ENCODE measurements at places on chromosomes 7 and 10.

GRCh38 chr7:66974986-66975590 lies 20.3 kb downstream of the SBDS start:
- H3K4me3 ChIP-seq, result no peak overlapping the region
- no peaks in the 10 kb centered on the region for H3K36me3 ChIP-seq
- H3K4me1 ChIP-seq, result no peaks in the 10 kb centered on the region
- no peak for DNase-seq
- no peak overlapping the region for H3K27ac ChIP-seq

GRCh38 chr7:156768698-156769472 lies 124.1 kb downstream of the LMBR1 start:
- H3K4me1 ChIP-seq, result no peaks in the 10 kb centered on the region
- H3K36me3 ChIP-seq, result no peaks in the 10 kb centered on the region
- H3K27me3 ChIP-seq, result no peaks in the 10 kb centered on the region
- no peak for DNase-seq
- H3K27ac ChIP-seq, result no peak overlapping the region

GRCh38 chr7:127905021-127905420 lies 126.2 kb downstream of the LRRC4 start:
- no peaks in the 10 kb centered on the region for H3K27me3 ChIP-seq
- H3K36me3 ChIP-seq, result peaks cover 10% of the 10 kb centered on the region
- no peak for DNase-seq
- H3K27ac ChIP-seq, result peak overlapping the region; percentile 52

DNA sequence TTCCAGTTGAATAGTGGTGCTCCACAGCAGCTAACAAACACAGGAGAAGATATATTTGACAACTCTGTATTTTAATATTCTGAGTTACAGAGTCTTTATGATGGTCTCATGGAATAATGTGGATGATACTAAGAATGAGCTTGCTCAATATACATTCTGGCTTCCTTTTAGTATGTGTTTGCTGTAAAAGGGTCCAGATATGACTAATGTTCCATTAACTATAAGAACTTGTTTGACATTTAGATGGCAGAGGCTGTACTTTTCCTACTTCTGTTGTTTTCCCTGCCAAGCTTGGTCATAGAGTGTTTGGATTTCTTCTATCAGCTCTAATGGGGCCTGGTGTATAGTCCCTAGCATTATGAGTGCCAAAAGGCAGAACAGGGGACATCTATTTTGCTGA lies 61.5 kb upstream of the GPR22 start:
- no peak overlapping the region for H3K4me3 ChIP-seq
- no peaks in the 10 kb centered on the region for H3K27me3 ChIP-seq
- peaks cover 12% of the 10 kb centered on the region for H3K36me3 ChIP-seq
- DNase-seq, result no peak

DNA sequence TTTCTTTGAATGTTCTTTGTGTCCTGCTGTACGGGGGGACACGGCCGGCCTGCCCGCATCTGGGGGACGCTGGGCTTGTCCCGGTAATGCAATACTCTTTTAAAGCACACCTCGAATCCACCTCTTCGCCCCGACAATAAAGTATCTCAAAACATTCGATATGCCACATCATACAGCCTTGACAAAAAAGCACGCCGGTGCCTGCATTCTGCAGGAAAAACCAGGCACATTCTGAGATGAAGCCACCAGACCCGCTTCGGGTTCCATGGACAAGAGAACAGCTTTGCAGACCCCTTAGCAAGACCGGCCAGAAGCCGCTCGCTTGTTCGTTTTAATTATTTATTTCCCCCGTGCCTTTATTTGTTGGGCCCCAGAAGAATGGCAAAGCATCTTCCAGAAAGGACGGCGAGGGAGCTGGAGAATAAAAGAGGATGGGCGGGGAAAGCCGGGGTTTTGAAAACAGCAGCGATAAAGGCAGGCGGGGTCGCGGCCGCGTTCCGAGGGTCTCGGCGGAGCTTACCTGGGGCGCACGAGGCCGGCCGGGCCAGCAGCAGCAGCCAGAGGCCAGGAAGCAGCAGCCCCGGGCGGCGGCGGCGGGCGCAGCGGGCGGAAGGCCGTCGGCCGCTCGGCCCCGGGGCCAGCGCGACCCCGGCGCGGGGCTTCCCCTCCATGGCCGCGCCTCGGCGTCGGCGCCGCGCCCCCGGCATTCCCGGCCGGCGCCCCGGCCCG lies 462 bp downstream of the KIAA1549 start:
- H3K36me3 ChIP-seq, result no peaks in the 10 kb centered on the region
- H3K27me3 ChIP-seq, result no peaks in the 10 kb centered on the region
- peak overlapping the region; percentile 64 for H3K27ac ChIP-seq
- H3K4me3 ChIP-seq, result peak overlapping the region; percentile 89

DNA sequence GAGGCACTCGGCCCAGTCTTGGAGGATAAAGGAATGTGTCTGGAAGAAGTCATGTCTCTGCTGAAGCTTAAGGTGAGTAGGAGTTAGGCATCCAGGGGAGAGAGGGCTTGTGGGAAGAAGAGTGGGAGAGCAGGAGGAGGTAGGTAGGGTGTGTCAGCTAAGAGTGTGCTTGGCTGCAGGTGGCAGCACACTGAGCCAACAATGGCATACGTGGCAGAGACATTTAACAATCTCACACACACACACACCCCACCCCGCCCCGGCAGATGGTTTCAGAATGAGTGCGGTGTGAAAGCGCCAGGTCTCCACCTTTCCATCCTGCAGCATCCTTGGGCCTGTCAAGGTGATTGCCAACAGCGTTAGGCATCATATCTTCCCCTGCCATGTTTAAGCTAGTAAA lies 11.2 kb upstream of the ARPC1A start:
- H3K4me3 ChIP-seq, result no peak overlapping the region
- no peaks in the 10 kb centered on the region for H3K4me1 ChIP-seq
- H3K36me3 ChIP-seq, result peaks cover 5% of the 10 kb centered on the region
- no peak for DNase-seq

DNA sequence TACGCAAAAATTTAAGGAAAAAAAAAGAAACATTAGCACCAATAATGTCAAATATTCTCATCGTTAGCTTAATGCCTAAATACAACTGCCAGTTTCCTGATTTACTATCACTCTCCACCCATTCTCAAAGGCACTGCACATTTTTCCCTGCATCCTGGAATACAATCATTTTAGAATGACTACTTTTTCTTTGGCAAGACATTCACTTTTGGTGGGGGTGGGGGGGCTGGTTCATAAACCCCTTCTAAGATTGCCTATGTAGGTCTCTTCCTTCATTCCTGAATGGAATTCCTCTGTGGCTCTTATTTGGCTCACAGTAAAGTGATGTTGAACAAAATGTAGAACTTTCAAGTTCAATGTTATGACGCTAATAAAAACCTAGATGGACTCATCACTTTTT lies 74.3 kb downstream of the RNLS start:
- no peak for DNase-seq
- no peaks in the 10 kb centered on the region for H3K4me1 ChIP-seq
- H3K27ac ChIP-seq, result no peak overlapping the region
- no peaks in the 10 kb centered on the region for H3K36me3 ChIP-seq

- no peak for DNase-seq
- no peak overlapping the region for H3K27ac ChIP-seq
- no peak overlapping the region for H3K4me3 ChIP-seq
- H3K27me3 ChIP-seq, result 0 out of 2 replicates have a peak, but pooled peaks cover 9% of the 10 kb centered on the region
- no peaks in the 10 kb centered on the region for H3K36me3 ChIP-seq
- H3K4me1 ChIP-seq, result no peaks in the 10 kb centered on the region
Observed at GRCh38 chr10:43256531-43257346, 10.1 kb downstream of the RASGEF1A start.

GRCh38 chr7:108135446-108136190 lies 5.5 kb upstream of the LAMB4 start:
- peaks cover 14% of the 10 kb centered on the region for H3K4me1 ChIP-seq
- DNase-seq, result no peak
- H3K27ac ChIP-seq, result no peak overlapping the region
- no peaks in the 10 kb centered on the region for H3K27me3 ChIP-seq

GRCh38 chr10:14508725-14509124 lies 178.0 kb upstream of the FRMD4A start:
- H3K4me1 ChIP-seq, result no peaks in the 10 kb centered on the region
- DNase-seq, result no peak
- H3K36me3 ChIP-seq, result no peaks in the 10 kb centered on the region
- no peak overlapping the region for H3K27ac ChIP-seq

- no peaks in the 10 kb centered on the region for H3K27me3 ChIP-seq
- H3K4me1 ChIP-seq, result no peaks in the 10 kb centered on the region
- no peak for DNase-seq
- H3K4me3 ChIP-seq, result no peak overlapping the region
- H3K27ac ChIP-seq, result no peak overlapping the region
Observed at GRCh38 chr10:73552819-73553715, 38.1 kb downstream of the USP54 start.

DNA sequence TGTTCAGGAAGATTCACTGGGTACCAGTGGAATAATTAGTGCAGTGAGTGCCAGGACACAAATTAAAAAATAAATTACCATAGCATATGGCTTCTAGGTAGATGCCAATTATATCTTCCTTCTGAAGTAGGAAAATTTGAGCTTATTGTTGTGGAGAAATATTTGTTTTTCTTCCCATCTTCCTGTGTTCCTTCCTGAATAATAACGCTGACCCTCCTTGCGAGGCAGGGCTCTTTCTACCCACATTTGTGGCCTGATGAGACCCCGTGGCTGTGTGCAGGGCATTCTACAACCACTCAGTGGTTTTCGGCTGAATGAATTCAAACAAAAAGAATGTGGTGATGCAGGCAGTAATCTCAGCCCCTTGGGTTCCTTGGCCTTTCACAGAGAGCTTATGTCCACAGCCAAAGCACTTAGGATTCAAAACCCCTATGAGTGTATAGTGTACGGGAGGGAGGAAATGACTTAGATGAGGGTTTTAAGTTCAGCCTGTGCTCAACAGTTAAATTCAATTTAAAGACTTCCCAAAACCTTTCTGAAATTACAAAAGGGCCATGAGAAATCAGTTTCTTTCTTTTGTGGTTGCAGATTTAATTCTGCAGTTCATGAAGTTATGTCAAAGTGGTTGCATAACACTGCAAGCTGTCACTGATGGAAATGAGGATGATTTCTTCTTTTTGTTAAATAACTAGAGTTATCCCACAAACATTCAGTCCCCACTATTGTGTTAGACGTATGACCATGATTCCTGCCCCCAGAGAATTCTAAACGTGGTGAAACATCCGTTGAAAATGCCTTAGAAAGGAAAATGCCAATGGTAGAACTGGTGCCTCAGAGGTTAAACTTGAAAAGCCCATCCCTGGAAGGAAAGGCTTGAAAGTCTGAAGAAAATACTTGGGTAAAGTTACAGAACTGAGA lies 255.3 kb downstream of the FZD1 start:
- H3K27me3 ChIP-seq, result no peaks in the 10 kb centered on the region
- H3K4me3 ChIP-seq, result no peak overlapping the region
- no peaks in the 10 kb centered on the region for H3K36me3 ChIP-seq
- no peak overlapping the region for H3K27ac ChIP-seq
- no peak for DNase-seq

GRCh38 chr10:93573051-93573909 lies 6.8 kb downstream of the FFAR4 start:
- no peak overlapping the region for H3K27ac ChIP-seq
- H3K36me3 ChIP-seq, result no peaks in the 10 kb centered on the region
- H3K4me1 ChIP-seq, result no peaks in the 10 kb centered on the region
- no peak for DNase-seq
- no peak overlapping the region for H3K4me3 ChIP-seq
- H3K27me3 ChIP-seq, result peaks cover 25% of the 10 kb centered on the region

- H3K27ac ChIP-seq, result no peak overlapping the region
- no peaks in the 10 kb centered on the region for H3K27me3 ChIP-seq
- H3K4me1 ChIP-seq, result no peaks in the 10 kb centered on the region
- H3K36me3 ChIP-seq, result no peaks in the 10 kb centered on the region
- H3K4me3 ChIP-seq, result no peak overlapping the region
- DNase-seq, result no peak
Observed at GRCh38 chr7:36158321-36158605, 5.2 kb downstream of the EEPD1 start.

- H3K27ac ChIP-seq, result no peak overlapping the region
- H3K4me3 ChIP-seq, result no peak overlapping the region
- no peak for DNase-seq
- no peaks in the 10 kb centered on the region for H3K4me1 ChIP-seq
- peaks cover 70% of the 10 kb centered on the region for H3K36me3 ChIP-seq
Observed at GRCh38 chr7:5217396-5217795, 27.4 kb downstream of the WIPI2 start.

- H3K27me3 ChIP-seq, result no peaks in the 10 kb centered on the region
- no peak overlapping the region for H3K4me3 ChIP-seq
- no peak overlapping the region for H3K27ac ChIP-seq
- DNase-seq, result peak; percentile 51
- peaks cover 18% of the 10 kb centered on the region for H3K4me1 ChIP-seq
- no peaks in the 10 kb centered on the region for H3K36me3 ChIP-seq
Observed at GRCh38 chr7:121547544-121548092, 151.5 kb upstream of the FAM3C start.
